Activated CD8-positive, alpha-beta memory T cell treated with anti-CD3 and anti-CD28 coated beads for 36 hours (primary cell): ENCODE measurements at places on chromosomes 4 and X. TPM values are rescaled to one million over a fixed set of nuclear protein-coding genes. Genes with fewer than 3 reads are reported as not detected.

Gene CENPVL1
- not detected for total RNA-seq

Gene NUP62CL
- 3.7 TPM for total RNA-seq

Gene CENPVL2
- not detected for total RNA-seq

Gene VCX
- total RNA-seq = not detected

Gene L1CAM
- 0.19 TPM for total RNA-seq

Gene RIPPLY1
- not detected for total RNA-seq
